Iris pigment epithelial cell (primary cell): ENCODE measurements at places on chromosomes 11 and 22.

DNA sequence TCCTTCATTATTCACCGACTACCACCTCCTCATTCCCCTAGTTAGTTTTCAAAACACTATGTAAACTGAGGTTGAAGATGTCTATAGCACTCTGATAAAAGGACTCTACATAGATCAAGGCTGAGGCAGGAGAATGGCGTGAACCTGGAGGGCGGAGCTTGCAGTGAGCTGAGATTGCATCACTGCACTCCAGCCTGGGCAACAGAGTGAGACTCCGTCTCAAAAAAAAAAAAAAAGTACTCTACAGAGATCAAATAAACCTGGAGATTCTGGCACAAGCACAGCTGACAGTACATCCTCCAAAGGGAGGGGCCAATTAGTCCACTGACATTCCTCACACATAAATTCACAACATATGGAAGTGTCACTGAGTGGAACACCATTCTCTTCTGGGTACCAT lies 31.0 kb downstream of the TSG101 start:
- no peak for DNase-seq

DNA sequence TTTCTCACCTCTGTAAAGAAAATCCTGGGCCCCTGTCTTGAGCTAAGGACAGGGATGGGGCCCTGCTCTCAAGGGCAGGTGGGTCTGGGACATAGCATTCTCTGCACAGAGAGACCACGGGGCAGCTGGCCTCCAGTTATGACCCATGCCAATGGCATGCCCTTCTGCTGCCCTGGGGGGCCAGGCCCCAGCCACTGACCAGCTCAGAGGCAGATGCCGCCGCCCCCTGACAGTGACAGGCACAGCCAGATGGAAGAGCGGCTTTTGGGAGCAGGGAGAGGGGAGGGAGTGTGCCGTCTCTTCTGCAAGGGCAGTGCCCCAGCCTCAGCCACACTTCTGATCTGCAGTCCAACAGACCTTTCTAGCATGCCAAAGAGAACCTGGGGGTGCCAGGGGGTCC lies 114.8 kb upstream of the NAV2 start:
- peak; percentile 18 for DNase-seq

DNA sequence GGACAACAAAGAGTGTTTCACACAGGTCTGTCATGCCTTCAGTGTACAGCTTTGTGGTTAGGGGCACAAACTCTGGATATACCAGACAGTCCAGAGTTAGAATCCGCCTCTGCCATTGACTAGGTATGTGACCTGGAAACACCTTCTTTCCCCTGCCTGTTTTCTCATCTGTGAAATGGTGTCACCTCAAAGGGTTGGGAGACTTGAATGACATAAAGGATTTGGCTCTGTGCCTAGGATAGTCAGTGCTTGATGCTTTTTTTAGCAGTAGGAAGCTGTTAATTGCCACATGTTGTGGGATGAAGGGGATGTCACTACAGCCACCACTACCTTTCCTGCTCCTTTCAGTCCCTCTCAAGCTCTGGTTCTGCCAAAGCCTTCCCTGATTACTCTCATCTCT lies 17.4 kb upstream of the LRRC55 start:
- no peak for DNase-seq

GRCh38 chr11:108648528-108648885 lies 16.4 kb upstream of the DDX10 start:
- DNase-seq, result no peak

- DNase-seq, result no peak
Measured at GRCh38 chr22:33687464-33687863, 232.8 kb downstream of the LARGE1 start.

GRCh38 chr11:102824556-102824955 lies 18.9 kb downstream of the MMP3 start:
- peak; percentile 11 for DNase-seq

- no peak for DNase-seq
Measured at GRCh38 chr11:97110376-97110775, 720.6 kb downstream of the JRKL start.

GRCh38 chr22:23781065-23781464 lies 5.7 kb upstream of the SMARCB1 start:
- DNase-seq, result no peak

- DNase-seq, result no peak
Measured at GRCh38 chr11:126698576-126698975, 302.0 kb downstream of the KIRREL3 start.

DNA sequence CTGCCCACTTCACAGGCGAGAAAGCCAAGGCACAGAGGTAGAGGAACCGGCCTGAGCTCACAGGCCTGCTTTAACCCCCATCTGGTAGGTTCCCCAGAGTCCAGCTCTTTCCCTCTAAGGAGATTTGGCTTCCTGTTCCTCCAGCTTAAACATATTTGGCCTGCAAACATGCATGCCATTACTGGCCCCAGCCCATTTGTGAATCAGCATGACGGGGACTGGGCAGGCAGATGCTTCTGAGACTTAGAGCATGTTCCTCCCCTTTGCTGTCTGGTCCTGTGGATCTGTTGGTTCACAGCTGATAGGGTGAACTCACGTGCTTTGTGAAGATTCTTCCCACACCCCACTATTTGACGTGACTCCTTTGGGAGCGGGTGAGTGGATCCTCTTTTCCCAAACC lies 12.6 kb downstream of the CHST1 start:
- DNase-seq, result peak; percentile 42

- DNase-seq, result no peak
Measured at GRCh38 chr11:2810411-2811205, 75.0 kb downstream of the CDKN1C start.

GRCh38 chr11:78595436-78596130 lies 20.9 kb upstream of the NARS2 start:
- no peak for DNase-seq

GRCh38 chr11:2739531-2740274 lies 39.9 kb upstream of the KCNQ1OT1 start:
- no peak for DNase-seq

- DNase-seq, result no peak
Measured at GRCh38 chr11:123822032-123822431, 15.9 kb upstream of the OR6M1 start.

DNA sequence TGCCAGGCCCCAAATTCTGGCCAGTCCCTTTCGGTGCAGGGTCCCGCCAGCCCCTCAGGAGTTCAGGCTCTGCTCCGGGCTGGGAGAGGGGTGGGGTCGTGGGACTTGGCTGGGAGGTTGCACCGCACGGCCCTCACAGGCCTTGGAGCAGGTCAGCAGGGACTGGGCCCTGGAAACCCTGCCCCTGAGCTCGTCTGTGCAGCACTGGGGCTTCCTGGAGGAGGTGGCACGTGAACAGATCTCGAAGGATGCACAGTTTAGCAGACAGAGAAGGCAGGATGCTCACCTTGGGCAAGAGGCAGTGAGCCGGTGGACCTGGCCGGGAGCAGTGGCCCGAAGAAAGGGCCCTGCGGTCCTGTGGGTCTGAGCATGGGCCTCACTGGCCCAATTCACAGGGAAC lies 70.0 kb downstream of the WNT7B start:
- no peak for DNase-seq
